ENCODE measurements at places on chromosomes 1 and 21.

- no peak for DNase-seq
Measured at GRCh38 chr1:89607586-89608318, 25.2 kb upstream of the LRRC8C start.

DNA sequence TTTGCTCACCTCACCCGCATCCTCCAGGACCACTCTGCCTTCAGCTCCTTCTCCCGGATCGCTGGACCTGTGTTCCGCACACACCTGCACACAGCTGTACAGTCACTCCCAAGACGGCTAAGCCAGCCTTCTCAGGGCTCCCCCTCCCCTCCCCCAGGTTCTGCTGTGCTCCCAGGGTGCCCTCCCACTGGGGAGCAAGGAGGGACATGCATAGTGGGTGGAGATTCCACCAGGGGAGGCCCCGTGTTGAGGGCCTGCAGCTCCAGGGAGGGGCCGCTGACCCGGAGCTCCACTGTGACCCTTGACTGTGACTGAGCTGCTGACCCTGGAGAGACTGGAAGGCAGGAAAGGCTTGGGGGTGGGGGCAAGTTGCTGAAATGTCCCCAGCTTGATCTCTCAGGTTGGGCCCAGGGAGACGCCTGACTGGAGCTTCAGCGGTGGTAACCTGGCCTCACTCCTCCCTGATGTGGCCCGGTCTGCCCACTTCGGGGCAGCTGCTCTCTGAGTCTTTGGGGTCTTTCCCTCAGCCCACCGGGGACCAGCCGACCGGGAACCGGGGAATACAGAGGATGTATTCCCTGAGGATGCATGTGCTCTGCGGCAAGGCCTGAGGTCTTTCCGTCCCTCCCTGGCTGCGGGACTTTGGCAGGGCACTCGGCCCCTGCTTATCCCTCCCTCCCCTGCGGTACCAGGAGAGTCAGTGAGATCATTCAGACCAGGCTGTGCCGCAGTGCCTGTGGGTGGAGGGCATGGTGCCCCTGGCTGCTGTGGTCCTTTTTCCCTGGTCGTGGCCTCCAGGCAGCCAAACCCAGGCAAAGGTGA is 28.6 kb upstream of the PLCH2 start:
- DNase-seq, result no peak

DNA sequence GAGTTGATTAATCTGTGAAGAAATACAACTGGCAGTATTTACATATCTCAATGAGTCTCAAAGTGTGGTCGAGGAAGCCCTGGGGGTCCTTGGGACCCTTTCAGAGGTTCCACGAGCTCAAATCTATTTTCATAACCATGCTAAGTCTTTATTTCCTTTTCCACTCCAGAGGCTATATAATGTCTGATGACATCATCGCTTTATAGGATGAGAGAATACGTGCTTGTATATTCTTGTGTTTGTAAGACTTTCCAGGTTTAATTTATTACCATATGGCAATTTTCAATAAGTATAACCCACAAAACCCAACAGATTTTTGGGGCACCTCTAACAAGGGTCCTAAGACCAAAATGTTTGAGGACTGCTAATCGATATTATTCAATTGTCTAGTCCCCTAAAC is 1.4 kb upstream of the SLC19A2 start:
- DNase-seq, result no peak

GRCh38 chr1:36166938-36167905 is 11.3 kb downstream of the MAP7D1 start:
- DNase-seq, result no peak

- DNase-seq, result no peak
Measured at GRCh38 chr21:45538381-45539045, 3.7 kb downstream of the SLC19A1 start.

- DNase-seq, result no peak
Measured at GRCh38 chr1:88744142-88744541, 60.1 kb downstream of the PKN2 start.

DNA sequence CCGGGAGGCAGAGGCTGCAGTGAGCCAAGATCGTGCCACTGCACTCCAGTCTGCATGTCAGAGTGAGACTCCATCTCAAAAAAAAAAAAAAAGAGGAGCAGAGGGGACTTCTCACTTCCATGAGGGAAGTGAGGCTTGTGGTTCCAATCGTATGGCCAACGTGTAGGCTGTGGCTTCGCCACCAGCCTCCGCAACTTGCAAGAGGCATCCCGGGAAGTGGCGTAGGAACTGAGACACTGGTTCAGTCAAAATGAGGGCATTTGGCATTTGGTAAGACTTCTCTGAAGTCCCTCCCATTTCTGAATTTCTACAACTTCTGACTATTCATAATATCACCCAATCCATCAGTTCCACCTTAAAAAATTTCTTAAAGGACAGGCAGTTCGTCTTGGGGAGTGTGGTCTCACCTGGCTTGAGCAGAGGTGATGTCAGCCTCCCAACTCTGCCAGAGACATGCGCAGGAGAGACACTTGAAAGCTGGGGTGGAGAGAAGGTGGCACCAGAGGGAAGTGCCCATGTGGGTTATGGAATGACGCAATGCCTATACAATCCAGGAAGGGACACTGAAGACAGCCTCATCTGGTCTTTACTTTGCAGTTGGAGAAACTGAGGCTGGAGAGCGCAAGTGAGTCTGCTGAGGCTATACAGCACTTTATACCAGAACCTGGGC is 17.2 kb downstream of the KAZN start:
- no peak for DNase-seq

GRCh38 chr1:45348966-45349677 is 8.9 kb upstream of the MUTYH start:
- DNase-seq, result no peak

- no peak for DNase-seq
Measured at GRCh38 chr1:145827966-145828365, 4.0 kb downstream of the POLR3C start.

GRCh38 chr1:94061513-94062443 is 59.2 kb downstream of the ABCA4 start:
- no peak for DNase-seq

DNA sequence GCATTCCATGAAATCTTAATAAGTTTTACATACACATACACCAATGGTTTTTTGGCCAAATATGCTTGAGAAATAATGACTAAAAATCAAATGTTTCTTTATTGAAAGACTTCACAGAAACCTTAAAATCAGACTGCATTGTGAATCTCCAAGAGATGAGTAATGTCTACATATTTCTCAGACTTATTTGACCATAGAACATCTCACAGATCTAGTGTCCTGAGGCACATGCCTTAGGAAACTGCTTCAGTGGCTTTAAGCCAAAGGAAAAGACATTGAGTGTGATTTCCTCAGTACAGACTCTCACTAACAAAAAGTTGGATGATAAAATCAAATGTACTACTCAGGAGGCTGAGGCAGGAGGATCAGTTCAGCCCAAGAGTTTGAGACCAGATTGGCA is 6.2 kb upstream of the C1orf105 start:
- DNase-seq, result no peak

DNA sequence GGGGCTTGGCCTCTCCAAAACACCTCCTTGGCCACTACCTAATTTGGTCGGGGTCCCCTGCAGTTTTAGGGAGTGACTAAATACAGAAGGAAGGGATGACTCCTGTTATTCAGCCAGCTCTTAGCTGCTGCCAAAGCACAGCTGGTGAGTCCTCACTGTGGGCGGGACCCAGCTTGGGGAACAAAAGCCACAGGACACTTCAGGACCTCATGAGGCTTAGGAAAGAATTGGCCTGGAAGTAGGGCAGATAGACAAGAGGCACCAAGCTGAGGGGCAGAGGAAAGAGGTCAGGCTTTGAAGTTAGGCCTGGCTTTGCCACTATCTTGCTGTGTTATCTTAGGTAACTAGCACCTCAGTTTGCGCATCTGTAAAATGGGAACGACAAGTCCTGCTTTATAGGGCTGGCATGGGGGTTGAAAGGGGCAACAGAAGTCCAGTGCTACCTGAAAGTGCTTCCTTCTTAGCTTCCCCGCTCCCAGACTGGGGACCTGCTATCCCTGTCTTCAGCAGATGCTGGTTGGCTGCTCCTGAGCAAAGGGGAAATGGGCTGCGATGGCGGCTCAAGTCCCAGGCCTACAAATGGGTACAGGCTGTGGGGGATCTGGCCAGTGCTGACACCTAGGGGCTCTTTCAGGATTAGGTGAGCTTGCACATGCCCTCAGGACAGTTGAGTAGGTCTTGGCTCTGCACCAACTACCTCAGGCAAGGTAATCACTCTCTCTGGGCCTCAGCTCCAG is 15.7 kb downstream of the IFI6 start:
- DNase-seq, result no peak

Data from left lung (tissue), 14 donors.